Ovary (tissue), 10 donors: ENCODE measurements at places on chromosomes 6 and 20.

DNA sequence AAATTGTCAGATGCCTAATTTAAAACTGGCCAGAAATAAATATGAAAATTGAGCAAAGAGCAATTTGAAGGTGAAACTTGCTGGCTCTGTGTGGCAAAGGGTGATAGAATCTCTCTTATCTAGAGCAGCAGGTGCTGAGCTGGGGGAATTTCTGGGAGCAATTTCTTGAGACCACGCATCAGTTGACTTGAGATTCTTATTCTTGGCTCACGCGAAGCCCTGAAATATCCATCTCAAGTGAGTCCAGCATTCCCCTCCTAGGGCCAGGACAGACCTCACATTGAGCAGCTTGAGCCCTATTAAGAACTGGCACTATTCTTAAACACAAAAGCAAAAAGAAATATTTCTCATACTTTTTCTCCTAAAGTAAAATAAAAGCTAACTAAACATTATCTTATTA is 66.3 kb downstream of the MAP7 start:
- DNase-seq = no peak

DNA sequence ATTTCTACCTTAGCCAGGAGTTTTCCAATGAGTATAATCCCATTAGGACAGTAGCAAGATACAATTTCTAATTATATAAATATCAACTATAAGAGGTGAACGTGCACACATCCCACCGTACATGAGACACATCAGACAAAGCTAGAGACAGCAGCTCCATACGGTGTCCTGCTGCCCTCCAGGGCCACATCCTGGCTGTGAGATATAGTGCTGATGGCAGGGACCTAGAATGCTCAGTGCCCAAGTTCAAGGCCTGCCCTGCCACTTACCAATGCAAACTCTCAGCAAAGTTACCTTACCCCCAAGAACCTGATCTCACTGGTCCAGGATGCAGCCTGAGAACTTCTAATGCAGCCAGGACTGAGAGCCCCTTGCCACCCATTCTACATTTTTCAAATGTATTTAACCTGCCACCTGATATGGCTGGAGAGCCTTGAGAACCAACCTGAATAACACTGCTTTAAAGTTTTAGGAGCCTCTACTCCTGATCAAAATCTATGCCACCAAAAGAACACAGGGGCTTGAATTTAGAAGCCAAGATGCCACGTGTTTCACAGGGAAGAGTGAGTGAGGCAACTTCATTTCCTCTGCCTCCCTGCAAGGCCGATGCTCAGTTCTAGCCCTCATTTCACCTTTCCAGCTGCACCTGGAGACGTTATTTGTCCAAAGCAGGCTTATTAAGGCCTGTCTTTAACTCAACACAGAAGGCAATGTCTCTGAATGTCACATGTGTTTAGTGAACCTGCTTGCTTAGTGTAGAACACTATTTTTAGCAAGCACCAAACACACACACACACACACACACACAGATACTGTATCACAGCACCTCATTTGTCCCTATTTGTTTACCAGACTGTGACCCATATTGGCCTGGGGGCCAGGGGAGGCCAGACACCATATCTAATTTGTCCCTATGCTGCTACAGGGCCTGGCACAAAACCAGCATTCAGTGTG is 6.1 kb downstream of the NFATC2 start:
- no peak for DNase-seq

DNA sequence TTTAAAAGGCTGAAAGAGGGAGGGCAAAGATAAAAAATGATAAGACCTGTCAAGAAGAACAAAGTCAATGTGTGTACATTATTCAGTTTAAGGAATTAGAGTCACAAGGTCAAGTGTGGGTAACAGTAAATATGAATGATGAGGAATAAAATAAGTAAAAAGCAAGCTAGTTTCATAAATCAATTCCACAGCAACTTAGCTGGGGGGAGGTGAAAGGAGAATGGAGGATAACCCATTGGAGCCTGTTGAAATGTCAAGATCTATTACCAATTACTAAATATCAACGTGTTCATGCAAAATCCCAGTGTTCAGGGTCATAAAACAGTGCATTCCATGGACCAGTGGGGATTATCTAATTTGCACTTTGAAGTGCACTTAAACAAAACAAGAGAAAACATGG is 242.9 kb downstream of the TBX18 start:
- DNase-seq = no peak

GRCh38 chr6:53805725-53806124 is 10.9 kb downstream of the LRRC1 start:
- no peak for DNase-seq

DNA sequence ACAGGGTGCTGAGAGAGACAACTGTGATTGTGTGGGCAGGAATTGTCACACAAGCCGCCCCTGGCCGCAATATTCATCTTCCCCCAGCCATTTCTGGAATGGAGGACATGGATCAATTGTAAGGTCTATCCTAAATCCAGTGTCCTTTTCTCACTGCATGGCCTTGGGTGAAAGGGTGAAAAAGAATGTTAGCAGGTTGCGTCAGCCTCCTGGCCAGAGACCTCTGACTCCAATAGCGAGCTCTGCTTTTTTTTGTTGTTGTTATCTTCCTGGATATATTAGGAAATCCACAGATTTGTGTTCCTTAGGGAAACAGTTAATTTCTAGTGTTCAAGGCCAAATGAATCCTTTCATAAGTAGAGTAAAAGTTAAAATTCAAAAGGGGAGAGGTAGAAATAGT is 47.1 kb upstream of the CD83 start:
- DNase-seq = no peak

- no peak for DNase-seq
Observed at GRCh38 chr6:30719356-30719755, 796 bp upstream of the TUBB start.

DNA sequence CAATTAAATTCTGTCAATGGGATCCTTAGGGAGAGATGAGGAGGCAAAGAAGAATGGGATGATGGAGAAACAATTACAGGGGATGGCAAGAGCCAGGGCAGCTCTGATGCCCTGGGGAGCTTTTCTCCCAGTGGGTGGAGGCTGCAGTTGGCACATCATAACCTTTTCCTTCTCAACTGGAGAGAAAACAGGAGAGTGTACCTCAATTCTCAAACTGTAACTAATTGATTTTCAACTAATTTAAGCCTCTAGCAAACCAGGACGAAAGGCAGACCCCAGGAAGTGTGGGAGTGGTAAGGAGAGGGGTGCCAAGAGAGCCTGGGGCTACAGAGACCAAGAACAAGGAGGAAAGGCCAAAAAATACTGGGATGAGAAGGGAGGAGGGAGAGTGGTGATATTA is 5.7 kb downstream of the BMP5 start:
- no peak for DNase-seq

DNA sequence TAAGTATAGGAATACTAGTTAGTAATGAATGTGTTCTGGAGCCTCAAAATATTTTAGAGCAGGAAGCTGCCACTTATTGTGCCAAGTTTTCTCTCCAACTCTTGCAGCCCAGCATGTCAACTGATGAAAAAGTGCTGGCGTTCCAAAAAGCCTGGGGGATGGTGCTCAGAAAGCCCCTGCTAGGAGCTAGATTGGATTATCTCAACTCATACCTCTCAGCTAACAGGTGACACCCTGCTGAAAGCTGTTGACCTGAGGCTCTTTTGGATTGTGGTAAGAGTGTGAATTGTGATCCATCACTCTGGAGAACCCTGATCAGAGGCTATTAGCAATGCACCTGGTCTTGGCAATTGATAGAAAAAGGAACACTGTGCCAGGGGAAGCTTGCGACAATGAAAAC is 580.4 kb downstream of the EYS start:
- no peak for DNase-seq

GRCh38 chr20:25275813-25276532 is 28.1 kb downstream of the PYGB start:
- peak; percentile 11 for DNase-seq

- no peak for DNase-seq
Observed at GRCh38 chr6:149854532-149854931, 9.6 kb downstream of the LRP11 start.

DNA sequence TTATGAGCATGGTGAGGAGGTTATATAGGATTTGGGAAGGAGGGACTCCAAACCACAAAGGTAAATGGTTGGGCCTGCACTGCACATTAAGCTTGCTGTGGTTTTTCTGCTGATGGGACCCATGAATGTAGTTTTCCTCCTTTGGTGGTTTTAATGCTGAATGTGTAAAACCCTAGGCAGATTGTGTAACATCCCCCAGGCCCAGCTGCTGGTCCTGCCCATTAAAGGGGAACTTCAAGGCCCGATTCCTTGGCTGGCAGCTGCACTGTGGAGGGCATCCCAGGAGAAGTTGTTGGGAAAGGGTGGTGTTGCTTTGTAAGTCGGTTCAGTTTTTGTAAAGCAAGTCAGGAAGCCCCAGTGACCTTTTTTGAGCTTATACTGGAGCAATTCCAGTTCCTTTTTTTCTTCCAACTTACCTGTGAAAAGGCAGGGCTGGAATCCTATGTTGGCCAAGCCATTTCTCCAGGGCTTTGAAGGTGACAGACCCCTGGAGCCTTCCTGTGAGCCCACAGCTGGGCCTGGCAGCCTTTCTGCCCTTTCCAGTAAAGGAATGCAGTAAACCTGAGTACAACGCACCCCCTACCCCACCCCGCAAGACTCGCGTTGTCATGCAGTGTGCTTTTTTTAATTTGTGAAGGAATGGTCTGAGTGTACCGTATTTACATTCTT is 43.1 kb upstream of the NAA20 start:
- DNase-seq = peak; percentile 67

GRCh38 chr6:101069191-101069795 is 188.2 kb upstream of the ASCC3 start:
- no peak for DNase-seq

DNA sequence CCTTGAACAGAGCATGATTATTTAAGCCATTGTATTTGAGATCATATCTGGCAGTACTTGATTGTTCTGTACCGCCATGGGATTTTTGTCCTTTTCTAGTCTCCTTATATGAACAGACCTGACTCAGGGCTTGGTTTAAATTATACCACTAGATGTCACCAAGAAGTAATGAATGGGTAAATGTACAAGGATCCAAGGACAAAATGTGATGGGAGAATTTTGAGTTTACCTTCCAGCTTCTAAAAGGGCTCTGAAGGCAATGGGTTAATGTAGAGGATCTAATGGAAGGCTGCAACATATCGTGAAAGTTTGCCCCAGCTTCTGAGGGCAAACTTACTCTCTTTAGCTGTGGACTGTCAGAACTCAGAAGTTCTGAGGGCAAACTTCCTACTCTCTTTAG is 12.0 kb downstream of the RNF8 start:
- DNase-seq = no peak

DNA sequence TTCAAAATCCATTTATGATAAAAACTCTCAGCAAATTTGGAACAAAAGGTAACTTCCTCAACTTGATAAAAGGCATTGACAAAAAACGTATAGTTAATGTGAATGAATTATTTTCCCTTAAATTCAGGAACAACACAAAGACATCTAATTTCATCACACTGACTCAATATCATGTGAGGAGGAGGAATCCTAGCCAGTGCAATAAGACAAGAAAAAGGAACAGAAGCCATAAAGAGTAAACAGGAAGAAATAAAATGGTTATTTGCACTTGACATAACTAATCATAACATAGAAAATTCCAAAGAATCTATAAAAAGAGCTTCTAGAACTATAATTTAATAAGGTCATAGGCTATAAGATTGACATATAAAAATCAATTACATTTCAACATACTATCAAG is 31.4 kb downstream of the CHD6 start:
- DNase-seq = no peak

DNA sequence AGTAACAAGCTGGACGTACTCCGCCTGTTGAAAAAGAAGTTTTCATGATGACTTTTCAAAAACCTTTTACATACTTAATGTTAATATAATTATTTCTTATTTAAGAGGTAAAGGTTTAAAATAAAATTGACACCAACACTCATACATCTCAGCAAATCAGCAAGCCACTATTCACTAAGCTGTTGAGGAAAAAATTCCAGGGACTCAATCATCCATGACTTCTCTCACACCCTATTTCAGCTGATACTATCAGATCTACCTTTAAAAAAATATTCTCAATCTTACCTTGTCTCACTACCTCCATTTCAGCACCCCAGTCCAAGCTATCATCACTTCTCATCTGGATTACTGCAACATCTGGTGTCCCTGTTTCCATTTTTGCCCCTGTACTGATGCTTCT is 109.3 kb downstream of the HACE1 start:
- no peak for DNase-seq

GRCh38 chr6:154984146-154984545 is 11.0 kb upstream of the TIAM2 start:
- DNase-seq = no peak

DNA sequence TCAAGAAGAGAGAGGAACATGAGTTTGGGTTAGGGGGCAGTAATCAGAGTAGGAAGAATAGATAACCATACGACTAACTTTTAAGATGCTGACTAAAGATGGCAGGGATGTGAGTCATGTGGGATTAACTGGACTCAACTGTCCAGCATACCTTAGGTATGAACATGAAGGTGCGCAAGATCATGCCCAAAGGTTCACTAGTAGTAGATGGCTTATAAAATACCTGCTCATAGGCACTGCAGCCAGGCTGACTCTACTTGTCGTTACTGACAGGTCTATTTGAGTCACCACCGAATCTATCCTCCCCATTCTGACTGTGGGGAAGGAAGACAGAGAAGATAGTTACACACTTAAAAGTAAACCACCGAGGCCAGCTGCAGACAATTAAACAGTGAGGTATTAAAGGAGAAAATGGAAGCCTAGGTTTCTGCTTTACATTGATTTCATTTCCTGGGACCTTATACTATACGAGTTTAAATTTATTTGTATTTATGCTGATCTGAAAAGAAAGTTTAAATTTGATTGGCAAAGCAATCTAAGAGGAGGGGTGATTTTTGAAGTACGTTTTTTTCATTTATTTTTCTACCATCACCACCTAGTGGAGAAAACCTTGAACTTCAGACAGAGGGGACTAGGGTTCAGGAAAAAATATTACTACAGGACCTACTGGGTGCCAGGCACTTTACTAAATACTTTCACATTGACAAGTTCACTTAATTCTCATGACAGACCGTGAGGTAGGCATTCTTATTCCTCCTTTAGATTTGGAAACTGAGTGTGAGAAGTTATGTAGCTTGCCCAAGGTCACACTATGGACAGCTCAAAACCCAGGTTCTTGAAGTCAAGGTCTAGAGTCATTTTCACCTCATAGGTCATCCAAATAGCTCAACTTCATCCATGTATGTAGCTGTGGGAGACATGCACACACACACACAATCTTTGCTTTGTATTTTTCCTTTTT is 4.0 kb upstream of the WRNIP1 start:
- DNase-seq = no peak
